GM13976 (cell line): ENCODE measurements at places on chromosomes 2 and 18.
A peak's percentile ranks its signal among the peaks of the same experiment; 100 is the strongest.

DNA sequence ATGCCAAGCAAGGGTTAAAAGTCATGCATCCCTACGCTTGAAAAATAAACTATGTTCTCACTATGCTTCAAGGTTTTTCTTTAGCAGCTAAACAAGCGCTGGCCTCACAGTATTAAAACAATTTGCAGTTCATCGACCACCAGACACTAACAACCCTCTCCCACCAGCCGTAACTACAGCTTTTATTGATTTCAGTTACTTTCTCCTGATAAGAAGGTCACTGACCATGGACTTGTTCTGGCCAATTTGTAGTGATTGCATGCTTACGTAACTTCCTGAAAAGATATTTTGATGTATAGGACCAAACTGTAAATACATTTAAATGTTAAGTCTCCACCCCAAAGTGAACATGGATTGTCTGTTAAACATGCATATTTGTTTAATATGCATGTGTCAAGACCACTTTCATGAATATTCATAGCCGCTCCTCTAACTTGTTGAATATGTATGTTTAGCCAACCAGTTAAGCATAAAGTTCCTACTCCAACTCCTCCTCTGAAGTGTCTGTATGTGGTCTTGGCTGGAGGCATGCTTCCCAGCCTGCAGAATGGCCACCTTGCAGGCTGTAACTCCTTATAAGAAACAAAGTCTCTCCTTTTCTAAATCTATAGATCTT, 1.7 kb upstream of the THOC1 start:
- no peak for DNase-seq

GRCh38 chr2:71898851-71899681, 248.6 kb downstream of the CYP26B1 start:
- peak; percentile 3 for DNase-seq

- no peak for DNase-seq
Measured at GRCh38 chr2:172545408-172546075, 10.3 kb upstream of the PDK1 start.

DNA sequence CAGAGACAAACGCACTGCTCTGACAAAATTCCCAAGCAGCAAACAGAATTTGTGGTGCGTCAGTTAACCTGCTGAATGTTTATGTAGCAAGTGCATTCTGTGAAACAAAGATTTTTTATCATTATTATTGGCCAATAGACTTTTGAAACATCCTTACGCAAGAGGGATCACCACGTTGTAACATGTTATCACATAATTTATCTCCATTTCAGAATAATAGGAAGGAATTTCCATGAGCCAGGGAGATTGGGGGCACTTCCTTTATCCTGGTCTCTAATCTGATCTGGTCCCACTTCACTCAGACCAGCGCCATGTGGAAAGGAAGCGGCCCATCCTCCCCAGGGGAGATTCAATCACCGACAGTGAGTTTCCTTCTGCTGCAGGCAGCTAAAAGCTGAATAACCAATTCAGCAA, 166.1 kb downstream of the PID1 start:
- DNase-seq = no peak

- DNase-seq = no peak
Measured at GRCh38 chr18:75264195-75264594, 53.6 kb downstream of the TSHZ1 start.

- no peak for DNase-seq
Measured at GRCh38 chr2:120403261-120403660, 57.3 kb downstream of the INHBB start.

DNA sequence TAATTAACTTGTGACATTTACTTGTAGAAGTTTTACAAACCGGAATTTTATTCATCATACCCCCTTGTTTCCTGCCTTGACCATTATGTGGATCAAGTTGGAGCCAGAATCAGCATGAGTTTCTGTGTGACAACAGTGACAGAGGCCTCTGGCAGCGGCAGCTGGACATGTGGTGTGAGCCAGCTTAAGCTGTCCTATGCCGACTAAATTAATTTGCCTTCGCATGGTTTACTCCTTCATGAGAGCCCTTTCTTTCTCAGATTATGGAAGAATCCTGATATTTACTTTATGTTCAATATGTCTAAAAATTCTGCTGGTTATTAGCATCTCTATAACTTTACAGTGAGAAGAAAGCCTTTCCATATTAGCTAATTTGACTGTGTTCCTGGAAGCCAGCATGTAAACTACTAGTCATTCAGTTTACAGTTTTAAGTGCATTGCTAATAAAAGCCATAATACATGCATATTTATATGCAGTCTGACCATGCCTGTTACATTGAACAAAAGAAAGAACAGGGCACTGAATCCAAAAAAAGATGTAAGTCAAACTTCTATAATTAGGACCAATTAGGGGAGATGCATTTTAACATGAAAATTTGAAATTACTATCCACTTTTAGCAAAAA, 495.8 kb upstream of the ACVR2A start:
- no peak for DNase-seq
